Stimulated activated CD4-positive, alpha-beta T cell treated with anti-CD3 and anti-CD28 coated beads, Interleukin-1b, Interleukin-23, amount 100 ng/mL, for 4 hours (primary cell): ENCODE measurements at places on chromosomes 3 and 15.

DNA sequence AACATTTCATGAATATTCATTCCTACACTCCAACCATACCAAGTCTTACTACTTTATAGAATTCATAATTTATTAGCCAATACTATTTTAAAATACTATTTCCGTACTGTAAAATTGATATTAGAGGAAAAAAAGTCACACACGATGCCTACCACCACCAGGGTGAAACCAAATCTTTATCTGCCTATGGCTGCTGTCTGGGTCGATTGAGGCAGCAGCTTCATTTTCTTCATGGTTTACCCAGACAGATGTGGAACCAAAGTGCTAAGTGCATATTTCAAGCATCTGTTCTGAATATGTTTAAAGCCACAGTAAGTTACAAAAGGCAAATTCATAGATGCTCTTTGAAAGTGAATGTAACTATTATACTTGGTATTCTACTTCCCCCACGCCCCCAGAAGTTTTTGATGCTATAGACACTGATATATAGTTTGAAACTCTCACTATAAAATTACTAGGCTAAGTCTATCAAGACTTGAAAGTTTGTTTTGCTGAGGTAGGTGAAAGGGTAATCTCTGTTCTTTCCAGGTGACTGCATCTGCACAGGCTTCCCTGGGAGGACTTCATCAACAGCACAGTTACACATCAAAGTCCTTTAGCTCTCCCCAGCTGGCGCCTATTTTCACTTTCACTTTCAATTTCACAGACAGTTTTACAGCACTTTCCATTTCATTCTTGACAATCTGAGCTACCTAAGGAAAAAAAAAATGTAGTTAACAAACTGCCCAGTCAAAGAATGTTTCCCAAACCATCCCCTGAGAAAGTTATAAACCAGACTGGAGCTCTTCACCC is 113.9 kb downstream of the POLQ start:
- peak; percentile 50 for DNase-seq

- no peak for DNase-seq
Observed at GRCh38 chr15:33453761-33454160, 143.0 kb downstream of the RYR3 start.

DNA sequence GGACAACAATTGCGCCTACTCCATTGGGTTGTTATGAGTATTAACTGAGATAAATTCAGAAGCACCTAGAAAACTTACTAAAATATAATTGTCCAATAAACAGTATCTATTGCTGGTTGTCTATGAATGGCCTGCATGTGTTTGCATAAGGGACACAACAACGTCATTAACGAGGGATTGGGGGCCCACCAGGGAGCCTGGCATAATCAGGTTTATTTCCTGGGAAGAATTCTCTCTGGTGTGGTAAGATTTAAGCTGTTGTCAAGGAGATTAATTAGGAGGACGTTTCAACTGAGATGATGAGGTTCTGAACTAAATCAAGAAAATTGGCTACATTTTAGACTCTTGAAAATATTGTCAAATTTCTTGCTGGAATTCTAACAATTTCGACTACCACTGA is 176.1 kb upstream of the CDIN1 start:
- DNase-seq, result no peak

GRCh38 chr3:175392653-175393052 is 533.5 kb downstream of the NAALADL2 start:
- DNase-seq, result no peak

DNA sequence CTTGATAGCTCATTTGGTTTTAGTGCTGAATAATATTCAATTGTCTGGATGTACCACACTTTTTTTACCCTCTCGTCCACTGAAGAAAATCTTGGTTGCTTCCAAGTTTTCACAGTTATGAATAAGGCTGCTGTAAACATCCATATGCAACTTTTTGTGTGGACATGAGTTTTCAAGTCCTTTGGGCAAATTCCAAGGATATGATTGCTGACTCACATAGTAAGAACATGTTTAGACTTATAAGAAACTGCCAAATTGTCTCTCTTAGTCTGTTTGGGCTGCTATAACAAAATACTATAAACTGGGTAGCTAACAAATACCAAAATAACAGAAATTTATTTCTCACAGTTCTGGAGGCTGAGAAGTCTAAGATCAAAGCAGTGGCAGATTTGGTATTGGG is 59.5 kb upstream of the TNFSF10 start:
- DNase-seq, result no peak

- no peak for DNase-seq
Observed at GRCh38 chr15:78565951-78566774, 843 bp downstream of the CHRNA5 start.

DNA sequence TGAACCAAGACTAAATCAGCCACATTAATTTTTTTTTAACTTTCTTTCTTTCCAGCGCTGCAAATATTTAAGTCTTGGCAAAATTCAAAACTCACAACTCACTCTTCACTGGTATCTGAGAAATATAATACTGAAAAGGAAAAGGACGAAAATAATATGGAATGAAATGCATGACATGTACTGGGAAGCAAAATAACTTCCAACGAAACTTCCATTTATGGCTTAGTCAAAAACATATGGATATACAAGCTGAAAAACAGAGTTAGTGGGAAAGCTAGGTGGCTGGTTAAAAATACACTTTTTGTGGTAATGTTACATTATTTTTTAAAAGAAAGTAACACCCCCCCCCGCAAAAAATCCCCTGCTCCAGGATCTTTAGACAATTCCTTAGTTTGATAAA is 86.1 kb downstream of the TM4SF4 start:
- no peak for DNase-seq

DNA sequence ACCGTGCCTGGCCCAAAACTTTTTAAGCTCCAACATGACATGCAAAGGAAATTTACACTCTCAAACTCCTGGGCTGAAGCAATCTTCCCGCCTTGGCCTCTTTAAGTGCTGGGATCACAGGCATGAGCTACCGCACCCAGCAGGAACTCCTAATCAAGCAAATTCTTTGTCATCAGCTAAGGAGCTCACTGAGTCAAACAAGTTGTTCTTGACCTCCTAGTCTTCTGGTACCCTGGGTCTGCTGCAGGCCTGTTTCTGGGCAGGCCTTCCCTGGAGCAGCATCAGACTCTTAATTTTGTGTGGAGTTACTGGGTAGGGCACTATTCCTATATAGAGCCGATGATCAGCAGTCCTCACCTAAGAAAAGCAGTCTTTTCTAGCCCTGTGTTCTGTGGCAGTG is 68.4 kb upstream of the FLNB start:
- DNase-seq, result no peak

DNA sequence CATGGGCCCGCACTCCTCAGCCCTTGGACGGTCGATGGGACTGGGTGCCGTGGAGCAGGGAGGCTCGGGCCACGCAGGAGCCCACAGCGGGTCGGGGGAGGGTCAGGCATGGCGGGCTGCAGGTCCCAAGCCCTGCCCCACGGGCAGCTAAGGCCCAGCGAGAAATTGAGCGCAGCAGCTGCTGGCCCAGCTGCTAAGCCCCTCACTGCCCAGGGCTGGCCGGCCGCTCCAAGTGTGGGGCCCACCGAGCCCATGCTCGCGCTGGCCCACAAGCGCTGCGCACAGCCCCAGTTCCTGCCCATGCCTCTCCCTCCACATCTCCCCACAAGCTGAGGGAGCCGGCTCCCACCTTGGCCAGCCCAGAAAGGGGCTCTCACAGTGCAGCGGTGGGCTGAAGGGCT is 259.4 kb downstream of the VGLL3 start:
- no peak for DNase-seq

GRCh38 chr3:4411236-4411635 is 55.8 kb downstream of the SUMF1 start:
- no peak for DNase-seq

- no peak for DNase-seq
Observed at GRCh38 chr3:14849638-14850230, 31.0 kb downstream of the FGD5 start.

GRCh38 chr3:33980252-33980651 is 181.8 kb downstream of the PDCD6IP start:
- DNase-seq, result no peak

- DNase-seq, result no peak
Observed at GRCh38 chr15:61729646-61730045, 330.6 kb downstream of the VPS13C start.

DNA sequence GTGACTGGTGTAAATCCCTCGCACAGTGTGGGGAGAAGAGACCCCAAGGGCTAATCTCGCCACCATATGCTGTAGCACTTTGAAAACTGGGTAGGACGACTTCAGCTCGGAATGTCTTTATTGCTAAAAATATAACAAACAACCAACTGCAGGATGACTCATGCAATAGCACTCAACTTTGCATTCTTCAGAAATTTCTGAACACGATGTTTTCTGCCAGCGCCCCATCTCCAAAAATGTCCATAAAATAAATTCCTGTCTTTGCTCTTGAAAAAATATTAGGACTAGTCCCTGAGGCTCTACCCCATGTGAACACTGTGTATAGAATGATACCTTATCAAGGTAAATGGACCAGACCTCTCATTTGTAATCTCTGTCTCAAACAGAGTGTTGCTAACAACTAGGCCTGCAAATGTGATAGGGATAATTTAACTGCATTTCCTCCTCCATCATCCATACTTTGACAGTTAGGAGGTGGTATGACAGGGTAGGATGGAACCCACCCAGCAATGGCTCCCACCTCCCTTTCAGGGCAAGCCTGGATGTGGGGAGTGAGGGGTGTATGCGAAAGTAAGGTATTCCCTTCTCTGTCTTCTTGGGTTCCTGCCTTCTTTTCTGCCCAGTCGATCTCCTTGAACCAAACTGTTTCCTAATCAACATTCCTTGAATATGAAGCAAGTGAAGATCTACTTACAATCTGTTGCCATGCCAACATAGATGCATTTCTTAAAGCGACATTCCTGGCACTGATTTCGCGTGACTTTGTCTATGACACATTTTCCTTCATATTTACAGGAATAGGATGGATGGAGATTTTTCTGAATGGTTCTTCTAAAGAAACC is 201.1 kb downstream of the NR1D2 start:
- DNase-seq, result no peak

DNA sequence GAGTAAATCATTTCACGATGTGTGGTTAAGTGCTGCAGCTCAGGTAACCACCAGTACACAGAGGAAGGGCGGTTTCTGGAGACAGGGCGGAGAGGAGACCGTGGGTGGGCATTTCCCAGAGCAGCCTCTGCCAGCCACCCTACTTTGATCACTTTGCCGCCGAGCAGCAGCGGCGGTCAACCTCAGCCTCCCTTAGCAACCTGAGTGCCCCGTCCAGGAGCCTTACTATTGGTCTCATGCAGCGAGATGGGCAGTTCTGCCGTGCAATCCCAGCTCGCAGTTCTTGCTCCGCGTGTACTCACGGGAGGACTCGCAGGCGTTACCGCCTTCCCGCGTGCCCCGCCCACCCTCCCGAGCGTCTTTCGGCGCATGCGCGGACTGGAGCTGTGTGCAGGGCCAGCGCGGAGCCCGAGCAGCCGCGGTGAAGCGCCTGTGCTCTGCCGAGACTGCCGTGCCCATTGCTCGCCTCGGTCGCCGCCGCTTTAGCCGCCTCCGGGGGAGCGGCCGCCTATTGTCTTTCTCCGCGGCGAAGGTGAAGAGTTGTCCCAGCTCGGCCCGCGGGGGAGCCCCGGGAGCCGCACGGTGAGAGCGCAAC is at the start of gene AKAP13:
Gene AKAP13 (plus strand): TSS at position 387 of the 595 bp plus-strand sequence. CDS start 105,118 bp downstream, outside the sequence.
- peak; percentile 86 for DNase-seq

DNA sequence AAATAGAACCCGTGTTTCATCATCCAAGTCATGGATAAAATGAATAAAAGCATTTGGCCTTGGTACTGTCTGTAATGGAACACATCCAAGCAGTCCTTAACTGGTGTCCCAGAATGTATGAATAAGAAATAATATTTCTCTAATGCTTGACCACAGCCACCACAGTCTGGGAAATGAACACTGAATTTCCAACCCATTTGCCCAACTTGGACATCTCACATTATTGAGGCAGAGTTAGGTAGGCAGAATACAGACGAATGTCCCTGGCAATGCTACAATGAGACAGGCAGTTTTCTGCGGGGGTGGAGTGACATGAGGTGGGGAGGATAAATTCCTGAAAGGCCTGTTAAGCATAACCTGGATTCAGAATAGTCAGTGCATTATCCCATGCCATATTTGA is 245.7 kb downstream of the ZIC1 start:
- no peak for DNase-seq

GRCh38 chr3:105564546-105565288 is 198.0 kb downstream of the ALCAM start:
- DNase-seq, result no peak

DNA sequence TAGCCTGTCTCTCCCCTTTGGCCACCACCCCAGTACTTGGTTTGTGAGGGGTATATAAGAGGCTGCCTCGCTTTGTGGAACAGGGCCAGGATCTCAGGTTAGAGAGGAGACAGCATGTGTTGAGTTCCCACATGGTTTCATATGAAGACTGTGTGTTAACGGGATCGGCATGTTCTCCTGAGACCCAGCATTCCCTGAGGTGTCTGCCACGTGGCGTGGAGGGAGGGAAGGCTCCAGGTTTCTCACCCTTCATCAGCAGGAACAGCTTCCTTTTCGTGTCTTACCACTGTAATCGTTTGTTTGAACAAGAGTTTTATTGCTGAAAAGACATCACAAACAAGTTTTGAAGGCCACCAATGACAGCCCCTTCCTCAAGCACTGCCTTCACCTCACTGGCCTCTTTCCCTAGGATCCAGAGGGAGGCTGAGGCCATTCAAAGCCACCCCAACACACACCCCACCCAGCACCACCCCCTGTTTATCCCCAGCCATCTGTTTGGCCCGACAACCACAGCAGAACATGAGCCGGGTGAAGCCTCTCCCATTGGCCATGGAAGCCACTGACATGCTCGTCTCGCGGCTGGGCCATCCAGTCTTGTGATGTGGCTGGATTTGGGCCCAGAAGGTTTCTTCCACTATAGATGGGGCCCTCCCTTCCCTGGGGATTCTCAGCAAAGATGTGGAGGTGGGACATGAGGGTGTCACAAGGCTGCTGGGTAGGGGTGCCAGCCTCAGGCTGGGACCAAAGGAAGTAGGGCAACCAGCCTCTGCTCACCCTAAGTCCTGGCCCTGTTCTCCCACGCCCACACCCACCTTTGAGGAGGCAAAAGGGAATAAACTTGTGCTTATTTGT is 10.0 kb downstream of the BHLHE40 start:
- DNase-seq, result no peak

GRCh38 chr3:171996178-171996817 is 43.1 kb upstream of the FNDC3B start:
- DNase-seq, result no peak

GRCh38 chr3:47421741-47422649 is 41.2 kb downstream of the PTPN23 start:
- DNase-seq, result no peak

- no peak for DNase-seq
Observed at GRCh38 chr3:150449169-150449721, 41.1 kb downstream of the TSC22D2 start.
